H4 (cell line): ENCODE measurements at places on chromosomes 7 and 10.

- DNase-seq: no peak
Observed at GRCh38 chr7:133775201-133775600, 351.9 kb upstream of the LRGUK start.

DNA sequence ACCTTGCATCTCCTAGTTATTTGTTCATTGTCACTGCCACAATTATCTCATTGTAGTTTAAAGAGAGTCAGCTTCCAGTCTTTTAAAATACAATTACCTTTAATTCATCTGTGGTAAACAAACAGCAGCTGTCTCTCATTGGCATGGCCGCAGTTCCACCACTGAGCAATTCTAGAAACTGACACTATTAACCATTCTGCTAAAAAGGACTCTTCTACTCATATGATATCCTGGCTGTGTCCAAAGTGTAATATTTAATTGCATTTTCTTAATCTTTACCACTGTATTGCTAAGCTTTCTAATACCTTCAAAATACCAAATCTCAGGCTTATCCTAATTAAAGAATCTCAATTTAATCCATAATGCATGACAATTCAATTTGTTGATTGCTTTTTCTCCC, 639.0 kb downstream of the AUTS2 start:
- no peak for DNase-seq

DNA sequence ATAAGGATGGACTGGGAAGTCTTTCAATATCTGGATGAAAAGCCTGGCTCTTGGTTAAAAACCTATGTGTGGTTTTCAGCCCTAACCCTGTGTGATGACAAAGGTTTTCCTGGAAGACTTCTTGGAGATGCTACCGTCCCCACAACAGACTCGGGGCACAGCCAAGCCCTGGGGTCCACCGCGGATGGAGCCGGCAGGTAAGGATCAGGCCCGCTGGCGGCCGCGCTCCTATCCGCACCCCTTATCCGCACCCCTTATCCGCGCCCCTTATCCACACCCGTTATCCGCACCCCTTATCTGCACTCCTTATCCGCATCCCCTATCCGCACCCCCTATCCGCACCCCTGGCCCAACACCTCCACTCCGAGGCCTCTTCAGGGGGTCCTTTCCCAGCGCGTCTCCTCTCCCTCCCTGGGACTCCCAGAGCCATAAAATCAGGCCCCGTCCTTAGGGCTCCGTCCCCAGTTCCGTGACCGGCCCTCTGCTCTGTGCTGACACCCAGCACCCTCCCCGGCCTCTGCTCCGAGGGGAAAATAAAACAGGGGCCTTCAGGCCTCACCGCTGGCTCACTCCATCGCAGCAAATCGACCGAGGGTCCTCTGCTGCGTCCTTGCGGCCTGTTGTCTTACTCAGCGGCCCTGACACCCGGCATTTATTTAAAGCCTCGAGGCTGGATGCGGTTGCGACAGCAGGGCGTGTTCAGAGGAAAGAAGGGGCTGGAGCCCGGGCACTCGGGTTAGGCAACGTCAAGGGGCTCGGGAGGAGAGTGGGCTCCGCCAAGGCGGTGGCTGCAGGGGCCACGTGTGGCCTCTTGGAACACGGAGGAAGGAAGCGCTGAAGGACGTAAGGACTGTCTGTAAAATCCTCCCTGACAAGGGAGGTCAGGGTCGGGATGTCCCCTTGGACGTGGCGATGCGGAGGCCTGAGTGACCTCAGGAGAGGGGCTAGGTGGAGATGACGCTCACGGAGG, 215.1 kb upstream of the ADARB2 start:
- no peak for DNase-seq

DNA sequence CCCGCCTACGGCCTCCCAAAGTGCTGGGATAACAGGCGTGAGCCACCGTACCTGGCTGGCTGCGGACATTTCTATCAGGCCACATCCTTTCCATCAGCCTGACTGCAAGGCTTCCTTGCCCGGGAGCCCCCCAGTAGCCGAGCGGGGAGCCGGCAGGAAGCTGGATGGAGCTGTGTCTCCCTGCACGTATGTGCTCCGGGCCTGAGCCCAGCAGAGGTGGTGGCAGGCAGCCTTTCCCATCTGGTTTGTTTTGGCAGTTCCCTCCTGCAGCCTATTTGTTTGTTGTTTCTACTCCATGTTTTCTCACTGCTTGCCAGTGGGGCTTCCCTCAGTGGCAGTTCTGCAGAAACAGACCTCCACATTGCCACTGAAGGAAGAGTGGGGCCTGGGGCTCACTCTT, 5.4 kb downstream of the POP7 start:
- DNase-seq: no peak

GRCh38 chr10:26173837-26174236, 42.7 kb upstream of the GAD2 start:
- DNase-seq: no peak

DNA sequence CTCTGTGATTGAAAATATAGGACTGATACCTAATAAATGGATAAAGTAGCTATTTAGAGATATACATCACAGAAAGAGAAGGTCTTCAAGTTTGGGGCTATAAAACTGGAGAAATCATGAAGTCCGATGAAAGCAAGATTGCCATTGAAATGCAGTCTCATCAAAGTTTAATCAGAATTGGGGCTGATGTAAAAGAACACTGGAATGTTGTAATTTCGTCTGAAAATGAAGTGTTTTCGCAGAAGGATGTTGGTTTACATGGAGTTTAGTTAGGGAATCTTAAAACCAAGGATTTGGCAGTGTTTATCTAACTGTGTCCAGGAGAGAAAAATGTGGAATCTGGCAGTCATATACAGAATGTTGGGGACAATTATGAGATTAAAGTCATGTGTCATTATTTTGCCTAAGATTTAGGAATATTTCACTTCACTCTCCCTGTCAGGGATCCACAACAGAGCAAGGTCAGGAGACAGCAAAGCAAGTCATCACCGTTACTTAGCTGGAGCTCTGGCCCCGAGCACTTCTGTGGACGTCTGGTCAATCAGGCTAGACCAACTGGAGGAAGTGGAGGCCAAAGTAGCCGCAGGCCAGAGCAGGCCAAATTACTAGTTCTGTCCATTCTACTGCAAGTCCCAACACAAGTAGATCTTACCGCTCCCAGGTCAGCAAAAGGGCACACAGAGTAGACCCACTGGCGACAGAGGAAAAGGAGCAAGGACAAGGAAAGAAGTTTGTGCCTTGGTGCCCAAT, 37.0 kb downstream of the EPDR1 start:
- no peak for DNase-seq

- no peak for DNase-seq
Observed at GRCh38 chr7:157616426-157616825, 279.6 kb downstream of the DNAJB6 start.

DNA sequence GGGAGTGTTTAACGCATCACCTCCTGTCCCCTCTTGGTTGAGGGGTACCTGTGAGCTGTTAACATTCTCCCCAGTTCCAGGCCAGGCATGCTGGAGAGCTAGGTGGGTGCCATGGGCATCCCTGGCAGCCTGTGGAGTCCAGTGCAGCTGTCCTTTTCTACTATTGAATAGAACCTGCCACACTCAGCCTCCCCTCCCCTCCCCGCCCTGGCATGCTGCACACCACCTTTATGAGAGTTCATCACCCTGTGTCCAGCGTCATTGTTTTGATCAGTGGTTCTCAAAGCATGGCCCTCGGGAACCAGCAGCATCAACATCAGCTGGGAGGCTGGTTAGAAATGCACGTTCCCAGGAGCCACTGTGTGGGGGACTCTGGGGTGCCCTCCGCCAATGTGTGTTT, 157.3 kb upstream of the PRR15 start:
- DNase-seq: no peak

DNA sequence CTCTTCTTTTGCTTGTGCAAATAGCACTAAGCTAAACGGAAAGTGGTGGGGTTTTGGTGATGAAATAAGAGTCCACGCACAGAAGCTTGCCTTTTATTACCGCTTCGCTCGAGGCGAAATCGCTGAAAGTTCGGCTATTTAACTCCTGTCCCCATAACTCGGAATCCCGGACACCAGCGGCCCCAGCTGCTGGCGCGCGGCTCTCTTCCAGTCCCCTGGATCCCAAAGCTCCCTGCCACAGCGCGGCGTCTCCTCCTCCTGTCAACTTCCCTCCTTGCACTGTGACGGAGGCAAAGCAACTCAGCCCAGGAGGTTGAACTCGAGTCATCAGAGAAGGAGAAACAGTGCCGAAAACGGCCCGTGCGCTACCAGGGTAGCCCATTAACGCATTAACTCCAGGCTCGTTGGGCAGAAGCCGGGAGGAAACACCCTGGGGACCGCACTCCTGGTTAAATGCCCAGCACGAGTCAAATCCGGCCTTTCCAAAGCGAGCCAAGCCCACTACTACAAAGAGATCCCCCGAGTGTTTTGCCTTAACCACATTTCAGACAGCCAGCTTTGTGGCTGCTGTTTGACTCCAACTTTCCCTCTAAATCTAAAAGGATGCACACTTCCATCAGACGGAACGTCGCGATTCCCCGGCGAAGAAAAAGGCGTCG, 1.3 kb downstream of the SEMA3D start:
- DNase-seq: peak; percentile 70

DNA sequence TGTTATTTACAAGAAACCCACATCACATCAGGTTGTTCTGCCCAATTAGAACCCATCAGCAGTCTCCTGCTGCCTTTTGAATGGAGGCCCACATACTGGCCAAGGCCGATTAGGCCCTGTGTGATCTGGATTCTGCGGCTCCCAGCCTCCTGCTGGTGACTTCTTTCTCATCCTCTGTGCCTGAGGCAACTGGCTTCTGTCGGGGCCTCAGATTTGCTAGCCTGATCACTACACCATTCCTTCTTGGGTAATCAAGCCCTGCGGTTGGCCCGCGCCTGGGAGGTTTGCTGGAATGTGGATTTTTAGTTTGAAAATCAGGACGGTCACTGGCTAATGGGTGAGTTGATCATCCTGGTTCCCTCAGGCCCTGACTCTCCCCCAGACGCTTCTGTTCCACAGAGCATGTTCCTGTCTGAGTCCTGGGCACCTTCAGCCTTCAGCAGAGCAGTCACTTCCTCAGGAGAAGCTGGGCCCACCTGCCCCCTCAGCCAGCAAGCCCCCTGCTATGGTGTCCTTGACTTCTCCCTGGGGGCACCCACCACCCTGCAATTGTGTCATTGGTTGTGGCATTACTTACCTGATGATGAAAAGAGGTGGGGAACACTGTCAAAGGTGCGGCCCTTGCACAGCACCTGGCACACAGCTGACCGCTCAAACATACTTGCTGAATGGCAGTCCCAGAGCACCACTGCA, 207.6 kb downstream of the PHTF2 start:
- no peak for DNase-seq

GRCh38 chr7:45646207-45646821, 72.1 kb downstream of the ADCY1 start:
- DNase-seq: no peak

DNA sequence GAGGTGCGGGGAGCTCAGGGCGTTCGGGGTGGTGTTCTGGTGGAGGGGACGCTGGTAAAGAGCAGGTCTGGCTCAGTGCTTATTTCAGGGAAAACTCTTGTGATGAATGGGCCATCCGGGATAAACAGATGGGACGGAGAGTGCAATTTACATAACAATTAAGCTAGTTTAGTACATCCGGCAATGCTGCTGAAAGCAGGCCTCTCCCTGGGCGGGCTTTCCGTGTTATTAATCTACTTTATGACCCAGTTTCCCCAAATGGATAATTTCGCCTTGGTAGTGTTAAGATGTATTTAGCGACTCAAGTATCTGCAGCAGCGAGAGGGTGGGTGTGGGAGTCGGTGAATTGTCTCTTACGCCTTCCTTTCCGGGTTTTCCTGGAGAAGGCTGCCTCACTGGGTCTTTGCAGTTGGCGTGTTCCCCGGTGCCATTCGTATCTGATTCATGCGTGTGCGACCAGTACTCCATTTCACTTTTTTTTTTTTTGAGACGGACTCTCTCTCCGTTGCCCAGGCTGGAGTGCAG, 25.2 kb downstream of the FOXK1 start:
- no peak for DNase-seq

DNA sequence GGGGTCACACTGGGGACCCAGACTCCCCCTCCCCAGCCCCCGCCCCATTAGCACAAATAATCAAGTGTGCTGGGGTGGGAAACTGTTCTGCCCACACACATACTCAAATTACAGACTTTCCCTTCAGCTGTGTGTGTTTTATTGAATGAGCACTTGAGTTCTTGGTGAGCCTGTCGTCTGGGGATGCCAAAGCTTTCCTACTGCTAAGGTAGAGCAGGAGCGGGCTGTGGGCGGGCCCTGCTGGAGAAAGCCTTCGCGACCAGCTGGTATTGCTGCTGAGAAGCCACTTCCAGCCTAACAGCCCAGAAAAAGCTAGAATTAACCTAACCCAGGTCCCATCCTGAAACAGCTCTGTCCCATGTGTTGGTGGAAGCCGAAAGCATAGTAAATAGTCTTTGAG, 87.0 kb upstream of the KMT2E start:
- DNase-seq: no peak

- DNase-seq: no peak
Observed at GRCh38 chr7:133501771-133502170, 248.9 kb downstream of the EXOC4 start.

GRCh38 chr10:58985216-58985615, 191.2 kb upstream of the PHYHIPL start:
- DNase-seq: no peak

- DNase-seq: no peak
Observed at GRCh38 chr7:101953248-101953819, 135.9 kb downstream of the CUX1 start.

- no peak for DNase-seq
Observed at GRCh38 chr7:128458956-128459355, 3.3 kb downstream of the HILPDA start.

DNA sequence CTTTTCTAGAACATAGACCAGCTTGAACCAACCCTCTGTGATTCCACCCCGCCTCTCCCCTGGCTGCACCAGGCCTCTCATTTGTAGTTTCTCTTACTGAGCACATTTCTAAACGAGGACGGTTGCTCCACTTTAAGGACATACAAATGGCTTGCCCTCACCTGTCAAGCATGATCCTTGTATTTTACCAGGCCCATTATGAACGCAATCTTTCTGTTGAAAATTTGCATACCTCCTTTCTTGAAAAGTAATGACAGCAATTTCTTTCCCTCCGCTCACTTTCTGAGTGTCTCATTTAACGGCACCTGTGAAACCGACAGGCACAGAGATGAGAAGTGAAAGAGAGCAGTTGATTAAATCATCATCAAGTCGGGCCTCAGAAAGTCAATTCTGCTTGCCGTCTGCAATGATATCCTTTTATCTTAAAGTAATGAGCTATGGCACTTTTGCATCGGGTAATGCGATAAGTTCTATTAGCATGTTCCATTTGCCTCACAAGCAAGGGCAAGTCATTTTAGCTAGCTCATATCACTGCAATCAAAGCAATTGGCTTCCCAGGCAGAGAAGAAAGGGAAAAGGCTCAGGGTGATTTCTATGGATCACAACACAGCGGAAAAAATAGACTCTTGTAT, 705.6 kb upstream of the GALNT17 start:
- no peak for DNase-seq

- no peak for DNase-seq
Observed at GRCh38 chr10:70063418-70064098, 10.9 kb downstream of the MACROH2A2 start.

DNA sequence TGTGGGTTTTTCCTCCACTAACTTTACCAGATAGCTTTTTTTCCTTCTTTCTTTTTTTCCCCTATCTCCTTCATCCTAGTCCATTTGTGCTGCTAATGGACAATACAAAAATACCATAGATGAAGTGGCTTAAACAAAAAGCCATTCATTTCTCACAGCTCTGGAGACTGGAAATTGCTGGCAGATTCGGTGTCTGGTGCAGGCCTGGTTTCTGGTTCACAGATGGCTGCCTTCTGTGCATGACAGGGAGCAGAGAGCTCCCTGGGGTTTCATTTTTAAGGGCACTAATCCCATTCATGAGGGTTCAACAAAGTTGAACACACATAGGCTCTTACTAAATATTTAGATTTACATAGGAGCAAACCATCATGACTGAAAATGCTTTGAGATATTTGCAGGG, 467.4 kb downstream of the TYW1 start:
- DNase-seq: no peak

GRCh38 chr10:29268011-29268410, 20.9 kb upstream of the LYZL1 start:
- no peak for DNase-seq
